ENCODE measurements at places on chromosomes 12 and 14.

DNA sequence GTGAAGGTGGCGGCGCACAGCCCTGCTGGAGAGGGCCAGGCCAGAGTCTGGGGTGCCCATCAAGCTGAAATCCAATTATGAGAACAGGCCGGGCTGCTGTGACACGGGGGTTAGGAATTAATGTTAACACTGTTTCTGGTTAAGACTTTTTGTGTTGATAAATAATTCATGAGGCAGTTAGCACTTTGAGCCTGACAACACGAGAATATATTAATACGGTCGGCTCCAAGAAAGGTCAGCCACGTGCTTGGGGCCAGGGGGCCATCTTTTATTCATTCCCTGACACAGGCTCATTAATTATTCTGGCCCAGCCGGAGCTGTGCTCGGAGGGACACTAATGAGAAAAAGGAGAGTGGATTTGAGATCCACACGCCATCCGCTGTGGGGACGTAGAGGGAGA lies 45.1 kb downstream of the FBRSL1 start:
- DNase-seq, result no peak

GRCh38 chr14:32633224-32633859 lies 304.2 kb downstream of the AKAP6 start:
- no peak for DNase-seq

- no peak for DNase-seq
Measured at GRCh38 chr14:87113286-87113685, 879.7 kb downstream of the GALC start.

DNA sequence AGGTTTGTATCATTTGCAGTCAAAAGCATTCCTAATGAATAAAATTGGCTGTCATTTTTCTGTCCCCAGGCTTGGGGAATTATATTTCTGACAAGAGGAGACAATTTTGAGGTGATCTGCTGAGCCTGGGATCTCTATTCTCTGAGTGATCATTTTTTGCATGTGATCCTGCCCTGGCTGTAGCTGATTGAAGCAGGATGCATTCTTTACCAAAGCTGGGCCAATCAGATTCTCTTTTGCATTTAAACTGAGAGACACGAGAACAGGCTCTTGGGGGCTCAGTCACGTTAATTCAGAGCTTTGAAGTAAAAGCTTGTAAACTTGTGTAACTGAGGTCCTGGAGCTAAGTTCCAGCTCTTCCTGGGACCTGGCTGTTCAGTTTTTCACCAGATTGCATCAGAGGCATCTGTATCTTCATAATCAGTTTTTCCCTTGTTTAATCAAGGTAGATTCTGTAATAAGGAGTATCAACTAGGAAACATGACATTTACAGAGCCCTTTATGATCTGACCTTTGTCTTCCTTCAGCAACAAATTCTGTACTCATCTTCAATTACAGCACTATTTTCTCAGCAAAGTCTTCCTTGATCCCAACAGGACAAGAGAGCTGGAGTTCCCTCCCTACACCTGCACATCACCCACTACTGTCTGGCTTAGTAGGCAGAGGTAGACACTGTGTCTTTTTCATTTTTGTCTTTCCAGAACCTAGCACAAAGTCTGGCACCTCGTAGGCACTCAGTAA lies 35.0 kb upstream of the MANSC4 start:
- DNase-seq, result no peak

- DNase-seq, result no peak
Measured at GRCh38 chr12:19026614-19027488, 102.7 kb upstream of the PLEKHA5 start.

- no peak for DNase-seq
Measured at GRCh38 chr12:89176676-89177075, 175.6 kb downstream of the DUSP6 start.

DNA sequence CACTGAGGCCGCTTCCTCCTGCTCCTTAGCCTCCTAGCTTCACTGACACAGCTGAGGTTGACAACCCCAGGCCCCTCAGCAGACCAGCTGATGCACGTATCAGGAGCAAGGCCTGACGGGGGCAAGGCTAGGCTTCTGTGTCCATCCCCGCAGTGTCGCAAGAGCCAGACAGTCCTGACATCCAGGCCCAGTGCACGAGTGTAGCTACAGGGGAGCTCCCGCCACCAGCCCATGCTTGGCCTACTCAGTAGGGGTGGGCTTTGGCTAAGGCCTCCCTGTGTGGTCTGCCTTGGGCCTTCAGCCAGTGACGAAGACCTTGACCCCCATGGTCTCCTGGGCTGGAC lies 179.1 kb downstream of the DPF3 start:
- DNase-seq, result no peak

DNA sequence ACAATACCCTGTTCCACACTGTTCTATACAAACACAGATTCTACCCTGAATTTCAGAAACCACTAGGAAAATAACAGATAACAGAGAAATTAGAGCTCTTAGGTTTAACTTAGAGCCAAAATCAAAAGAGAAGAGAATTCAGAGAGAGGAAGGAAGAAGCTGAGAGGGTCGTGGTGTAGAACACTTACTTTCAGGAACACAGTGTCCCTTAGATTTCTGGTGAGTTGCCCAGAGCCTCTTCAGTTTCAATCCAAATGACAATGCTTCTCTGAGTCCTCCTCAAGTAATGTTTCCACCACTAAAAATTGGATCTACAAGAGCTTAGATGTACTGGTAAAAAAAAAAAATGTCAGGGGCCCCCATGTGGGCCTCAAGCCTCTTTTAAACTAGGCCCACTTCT lies 2.6 kb downstream of the YAF2 start:
- DNase-seq, result no peak

DNA sequence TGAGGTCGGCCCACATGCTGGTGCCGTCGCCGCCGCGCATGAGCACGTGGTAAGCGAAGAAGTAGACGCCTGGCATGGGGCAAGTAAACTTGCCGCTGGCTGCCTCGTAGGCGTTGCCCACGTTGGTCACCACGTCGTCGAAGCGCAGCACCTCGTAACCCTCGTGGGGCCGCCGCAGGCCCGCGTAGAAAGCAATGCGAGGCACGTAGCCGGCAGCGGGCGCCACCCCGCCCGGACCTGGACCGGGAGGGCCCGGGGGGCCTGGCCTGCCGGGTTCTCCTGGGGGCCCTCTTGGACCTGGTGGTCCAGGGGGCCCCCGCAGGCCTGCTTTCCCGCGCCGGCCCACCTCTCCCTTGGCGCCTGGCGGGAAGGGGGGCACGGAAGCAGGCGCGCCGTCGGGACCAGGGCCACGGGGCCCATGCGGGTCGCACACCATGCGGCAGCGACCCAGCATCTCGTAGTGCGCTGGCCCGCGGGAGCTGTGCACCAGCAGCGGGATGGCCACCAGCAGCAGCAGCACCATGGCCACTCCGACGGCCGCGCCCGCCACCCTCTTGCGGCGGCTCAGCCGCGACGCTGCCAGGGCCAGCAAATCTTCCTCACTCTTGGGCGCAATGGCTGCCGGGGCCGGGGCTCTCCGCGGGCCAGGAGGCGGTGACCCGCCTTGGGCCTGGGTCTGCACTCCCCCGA lies 888 bp downstream of the C1QL4 start:
- no peak for DNase-seq

DNA sequence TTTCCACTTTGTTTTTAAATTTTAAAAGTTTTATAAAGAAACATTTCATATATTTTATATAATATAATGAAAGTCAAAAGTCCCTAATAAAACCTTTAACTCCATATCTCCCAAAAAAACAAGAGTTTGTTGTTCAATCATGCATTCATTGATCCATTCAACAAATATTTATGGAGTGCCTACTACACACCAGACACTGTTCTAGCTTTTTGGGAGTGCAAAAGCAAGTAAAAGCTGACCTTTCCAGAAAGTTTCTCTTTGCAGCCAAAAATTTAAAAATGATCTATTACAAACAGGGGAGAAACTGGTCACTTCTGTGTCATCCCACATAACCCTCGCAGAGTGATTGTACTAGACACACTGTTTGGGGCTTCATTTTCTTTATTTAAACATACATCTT lies 740.0 kb upstream of the TBX3 start:
- DNase-seq, result no peak

- no peak for DNase-seq
Measured at GRCh38 chr14:81455390-81455789, 55.3 kb upstream of the STON2 start.

DNA sequence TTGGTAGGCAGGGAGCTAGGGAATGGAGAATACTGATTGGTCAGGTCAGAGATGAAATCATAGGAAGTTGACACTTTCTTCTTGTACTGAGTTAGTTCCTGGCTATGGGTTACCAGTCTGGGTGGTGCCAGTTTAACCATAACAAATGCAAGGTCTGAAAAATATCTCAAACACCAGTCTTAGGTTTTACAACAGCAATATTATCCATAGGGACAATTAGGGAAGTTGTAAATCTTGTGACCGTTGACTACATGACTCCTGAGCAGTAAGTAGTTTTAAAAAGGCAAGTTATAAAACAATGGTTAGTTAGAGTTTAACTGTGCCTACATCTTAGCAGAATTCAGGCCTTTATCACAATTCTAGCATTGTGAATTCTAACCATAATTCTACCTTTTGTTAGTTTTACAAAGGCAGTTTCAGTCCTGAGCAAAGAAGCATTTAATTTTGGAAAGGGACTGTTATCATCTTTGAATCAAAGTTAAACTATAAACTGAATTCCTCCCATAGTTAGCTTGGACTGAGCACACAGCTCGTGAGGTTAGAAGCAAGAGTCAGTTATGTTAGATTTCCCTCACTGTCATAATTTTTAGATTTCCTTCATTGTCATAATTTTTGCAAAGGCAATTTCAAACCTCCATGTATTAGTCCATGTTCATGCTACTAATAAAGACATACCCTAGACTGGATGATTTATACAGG lies 19.7 kb upstream of the MON2 start:
- no peak for DNase-seq

GRCh38 chr12:16531621-16532020 lies 74.3 kb downstream of the LMO3 start:
- no peak for DNase-seq

- no peak for DNase-seq
Measured at GRCh38 chr14:53850714-53851296, 105.8 kb downstream of the BMP4 start.

DNA sequence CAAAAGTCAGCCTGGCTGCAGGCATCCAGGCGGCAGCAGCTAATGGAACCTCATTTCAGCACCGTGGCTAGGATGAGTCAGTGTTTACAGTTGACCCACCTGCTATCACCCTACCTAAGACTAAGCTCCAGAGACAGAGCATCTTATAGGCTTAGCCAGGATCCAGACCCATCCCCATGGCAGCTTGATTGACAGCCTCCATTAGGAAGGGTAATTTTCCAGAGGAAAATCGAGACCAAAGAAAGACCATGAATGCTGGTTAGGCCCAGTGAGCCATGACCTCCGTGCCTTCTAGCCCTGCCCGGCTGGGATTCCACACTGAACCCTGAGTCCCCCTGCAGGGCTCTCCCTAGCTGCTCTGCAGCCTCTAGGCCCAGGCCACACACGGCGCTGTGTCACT lies 38.7 kb downstream of the TUNAR start:
- no peak for DNase-seq

- no peak for DNase-seq
Measured at GRCh38 chr12:6450869-6451347, 934 bp upstream of the TAPBPL start.

DNA sequence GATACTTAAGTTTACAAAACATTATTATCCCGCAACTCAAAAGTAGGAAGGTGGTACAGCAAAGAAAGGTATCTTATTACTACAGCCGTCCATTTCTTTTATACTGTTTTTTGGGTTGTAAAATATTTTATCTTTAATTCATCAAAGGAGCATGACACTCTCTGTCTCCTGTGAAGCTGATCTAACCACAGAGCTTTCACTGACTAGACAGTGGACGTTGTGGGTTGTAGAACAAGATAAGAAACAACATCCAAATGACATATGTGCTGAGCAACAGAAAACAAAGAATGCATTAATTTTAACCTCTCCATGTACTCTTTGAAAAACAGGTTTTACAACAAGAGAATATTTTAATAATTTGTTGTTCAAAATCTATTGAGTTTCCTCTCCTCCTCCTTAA lies 195.9 kb upstream of the FBXO33 start:
- DNase-seq, result no peak

DNA sequence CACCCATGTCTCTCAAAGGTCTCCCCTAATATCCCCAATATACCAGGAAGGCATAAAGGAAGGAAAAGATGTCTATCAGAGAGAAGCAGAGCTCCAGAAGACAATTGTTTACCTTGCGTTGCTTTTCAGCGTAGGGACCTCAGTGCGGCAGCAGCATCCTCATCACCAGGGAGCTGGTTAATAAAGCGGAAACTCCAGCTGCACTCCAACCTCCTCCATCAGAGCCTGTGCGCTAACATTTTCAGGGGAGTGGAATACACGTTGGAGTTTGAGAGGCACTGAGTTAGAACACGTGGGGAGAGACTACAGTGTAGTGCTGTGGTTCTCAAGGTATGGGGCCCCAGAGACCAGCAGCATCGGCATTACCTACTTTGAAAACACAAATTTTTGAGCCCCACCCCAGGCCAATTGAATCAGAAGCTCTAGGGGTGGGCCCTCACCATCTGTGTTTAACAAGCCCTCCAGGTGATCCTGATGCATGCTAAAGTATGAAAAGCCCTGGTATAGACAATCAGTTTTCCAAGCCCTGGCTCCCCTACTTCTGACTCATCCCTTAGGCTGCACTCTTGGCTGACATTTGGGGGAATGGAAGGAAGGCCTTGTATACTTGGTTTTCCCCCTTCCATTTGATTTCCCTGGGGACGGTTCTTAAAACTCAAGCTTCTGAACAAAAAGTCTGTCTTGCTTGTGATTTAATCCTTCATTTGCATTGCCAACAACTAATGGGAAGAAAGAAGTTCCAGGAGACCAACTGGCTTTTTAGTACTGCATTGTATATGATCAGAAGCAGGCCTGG lies 419.0 kb upstream of the CCDC196 start:
- no peak for DNase-seq

DNA sequence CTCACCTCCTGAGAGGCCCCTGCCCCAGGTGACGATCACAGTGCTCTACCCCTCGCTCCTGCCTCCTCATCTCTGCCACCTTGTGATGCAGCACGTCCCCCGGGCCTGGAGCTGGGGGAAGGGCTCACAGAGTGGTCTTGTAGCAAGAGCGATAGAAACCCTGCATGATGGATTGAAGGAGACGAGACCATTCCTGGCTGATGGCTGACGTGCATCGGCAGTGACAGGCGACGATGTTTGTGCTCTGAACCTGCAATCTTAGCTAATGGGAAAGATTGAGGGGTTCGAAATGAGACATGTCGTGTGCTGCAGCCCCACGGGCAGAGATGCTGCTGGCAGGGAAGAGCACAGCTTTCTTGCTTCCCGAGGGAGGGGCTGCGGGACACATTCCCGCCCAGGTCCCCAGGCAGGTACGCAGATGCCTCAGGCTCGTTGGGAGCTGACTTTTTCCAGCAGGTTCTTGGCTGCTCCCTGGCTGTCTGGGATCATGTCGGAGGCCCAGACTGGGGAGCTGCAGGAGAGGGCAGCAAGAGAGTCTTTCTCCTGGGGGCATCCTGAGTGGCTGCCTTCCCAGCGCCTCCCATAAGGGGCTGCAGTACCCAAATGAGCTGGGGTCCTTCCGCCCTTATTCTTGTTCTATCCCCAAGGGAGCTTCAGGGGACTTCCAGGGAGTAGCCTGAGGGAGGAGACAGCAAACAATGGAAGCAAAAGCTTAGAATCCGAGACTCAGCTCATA lies 38.7 kb upstream of the GPATCH2L start:
- DNase-seq, result no peak
